ENCODE measurements at places on chromosomes 6 and 20.

DNA sequence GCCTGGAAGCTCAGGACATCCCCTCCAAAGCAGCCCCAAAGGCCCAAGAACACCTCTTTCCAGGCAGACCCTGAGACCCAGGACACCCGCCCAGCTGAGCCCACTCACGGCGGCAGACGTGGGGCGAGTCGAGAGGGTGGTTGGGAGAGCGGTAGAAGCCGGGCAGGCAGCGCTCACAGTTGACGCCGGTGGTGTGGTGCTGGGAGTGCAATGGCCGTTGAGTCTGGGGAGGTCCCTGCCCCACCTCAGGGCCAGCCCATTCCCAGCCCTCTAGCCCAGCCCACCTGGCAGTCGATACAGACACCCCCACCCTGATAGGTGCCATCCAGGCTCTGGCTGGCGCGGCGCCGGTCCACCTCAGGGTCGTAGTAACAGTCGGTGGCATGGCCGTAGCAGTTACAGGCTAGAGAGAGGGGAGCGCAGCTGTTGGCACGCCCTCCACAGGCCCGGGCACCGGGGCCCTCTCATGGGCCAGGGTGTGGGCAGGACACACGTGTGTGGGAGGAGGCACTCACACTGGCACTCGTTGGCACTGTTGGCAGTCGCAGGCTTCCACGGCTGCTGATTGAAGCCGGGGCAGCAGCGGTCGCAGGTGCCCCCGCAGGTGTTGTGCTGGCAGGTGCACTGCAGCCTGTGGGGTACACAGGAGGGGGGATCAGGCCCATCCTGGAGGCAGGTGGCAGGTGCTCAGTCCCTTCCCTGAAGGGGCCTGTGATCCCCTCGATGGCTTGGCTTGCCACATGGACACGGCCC lies 20.5 kb downstream of the LAMA5 start:
- no peak for DNase-seq

DNA sequence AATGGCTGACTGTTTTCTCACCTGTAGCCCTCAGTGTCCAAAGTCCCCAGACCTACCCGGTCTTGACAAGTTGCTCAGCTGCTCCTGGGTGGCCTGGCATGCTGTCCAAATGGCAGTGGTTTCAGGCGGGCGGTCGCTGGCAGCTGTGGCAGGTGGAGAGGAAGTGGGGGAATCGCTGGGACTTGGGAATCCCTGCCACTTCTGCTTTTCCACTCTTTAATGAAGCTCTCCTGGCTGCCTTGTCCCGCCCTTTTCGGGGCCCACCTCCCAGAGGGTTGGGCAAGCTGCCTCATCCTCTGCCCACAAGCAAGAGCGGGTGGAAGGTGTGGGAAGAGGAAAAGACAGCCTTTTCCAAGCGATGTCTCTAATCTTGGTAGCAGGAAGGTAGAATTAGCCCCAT lies at the start of gene OCSTAMP:
OCSTAMP (minus strand) TSS at position 194 of the 400 bp plus-strand sequence; CDS start at position 100, 94 bp downstream.
- no peak for DNase-seq

GRCh38 chr20:61514396-61514795 lies 262.3 kb downstream of the CDH4 start:
- no peak for DNase-seq

- DNase-seq = no peak
These were observed 65.0 kb downstream of the MRPL14 start for GRCh38 chr6:44062105-44062770.

DNA sequence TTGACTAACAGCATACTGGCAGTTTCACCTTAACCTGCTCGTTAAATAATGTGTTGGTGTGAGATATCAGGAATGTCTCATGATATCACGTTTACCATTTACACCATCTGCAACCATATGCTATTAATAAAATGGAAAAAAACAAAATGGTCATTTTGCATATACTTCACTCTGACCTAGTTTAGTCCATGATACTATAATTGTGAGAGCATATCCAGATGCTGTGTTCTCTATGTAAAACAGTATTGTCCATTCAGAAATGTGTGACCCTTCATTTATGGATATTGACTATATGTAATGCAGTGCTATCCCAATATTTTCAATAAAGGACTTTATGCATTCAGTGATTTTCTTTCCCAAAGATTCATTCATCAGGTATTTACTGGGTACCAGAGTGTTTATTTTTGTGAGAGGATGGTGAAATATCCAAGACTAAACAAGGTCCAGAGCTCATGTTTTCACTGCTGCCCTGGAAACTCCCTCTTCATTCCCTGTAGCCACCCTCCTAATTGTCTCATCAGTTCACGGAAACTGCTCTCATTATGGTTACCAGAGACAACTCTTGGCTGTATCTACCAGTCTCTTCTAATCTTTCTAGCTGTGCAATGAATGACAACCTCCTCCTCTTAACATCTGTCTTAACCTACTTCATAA lies 25.7 kb upstream of the HINT3 start:
- DNase-seq = no peak

DNA sequence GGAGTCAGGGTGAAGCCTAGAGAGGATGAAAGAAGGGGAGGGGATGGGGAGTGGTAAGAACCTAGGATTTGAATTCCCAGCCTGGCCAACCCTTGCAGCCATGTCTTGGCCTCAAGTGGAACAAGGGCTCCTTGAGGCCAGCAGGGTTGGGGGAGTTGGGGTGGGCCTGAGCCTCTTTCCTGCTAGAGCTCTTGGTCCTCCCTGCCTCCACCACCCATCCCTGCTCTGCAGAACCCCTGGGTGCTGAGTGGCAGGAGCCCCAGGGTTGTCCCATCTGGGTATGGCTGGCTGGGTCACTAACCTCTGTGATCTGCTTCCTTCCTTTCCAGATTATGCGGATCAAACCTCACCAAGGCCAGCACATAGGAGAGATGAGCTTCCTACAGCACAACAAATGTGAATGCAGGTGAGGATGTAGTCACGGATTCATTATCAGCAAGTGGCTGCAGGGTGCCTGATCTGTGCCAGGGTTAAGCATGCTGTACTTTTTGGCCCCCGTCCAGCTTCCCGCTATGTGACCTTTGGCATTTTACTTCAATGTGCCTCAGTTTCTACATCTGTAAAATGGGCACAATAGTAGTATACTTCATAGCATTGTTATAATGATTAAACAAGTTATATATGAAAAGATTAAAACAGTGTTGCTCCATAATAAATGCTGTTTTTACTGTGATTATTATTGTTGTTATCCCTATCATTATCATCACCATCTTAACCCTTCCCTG lies 8.3 kb downstream of the VEGFA start:
- DNase-seq = no peak

GRCh38 chr20:35582131-35582530 lies 33.5 kb upstream of the SPAG4 start:
- DNase-seq = no peak

DNA sequence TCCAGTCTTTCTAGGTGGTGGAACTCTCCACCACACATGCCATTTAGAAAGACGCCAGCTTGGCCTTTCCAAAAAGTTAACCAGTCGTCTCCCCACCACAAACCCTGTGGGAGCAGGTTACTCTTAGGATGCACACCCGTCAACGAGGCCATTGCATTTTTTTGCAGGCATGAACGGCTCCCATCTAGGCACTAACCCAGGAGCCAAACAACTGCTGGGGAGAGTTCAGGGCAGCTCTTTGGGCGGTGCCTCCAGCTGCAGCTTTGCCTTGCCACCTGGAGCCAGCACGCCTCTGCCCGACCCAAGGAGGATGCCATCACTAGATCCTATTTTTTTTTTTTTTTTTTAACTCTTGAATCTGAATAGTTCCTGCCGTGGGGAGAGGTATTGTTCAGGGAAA lies 39.9 kb downstream of the TBC1D7 start:
- DNase-seq = peak; percentile 39

DNA sequence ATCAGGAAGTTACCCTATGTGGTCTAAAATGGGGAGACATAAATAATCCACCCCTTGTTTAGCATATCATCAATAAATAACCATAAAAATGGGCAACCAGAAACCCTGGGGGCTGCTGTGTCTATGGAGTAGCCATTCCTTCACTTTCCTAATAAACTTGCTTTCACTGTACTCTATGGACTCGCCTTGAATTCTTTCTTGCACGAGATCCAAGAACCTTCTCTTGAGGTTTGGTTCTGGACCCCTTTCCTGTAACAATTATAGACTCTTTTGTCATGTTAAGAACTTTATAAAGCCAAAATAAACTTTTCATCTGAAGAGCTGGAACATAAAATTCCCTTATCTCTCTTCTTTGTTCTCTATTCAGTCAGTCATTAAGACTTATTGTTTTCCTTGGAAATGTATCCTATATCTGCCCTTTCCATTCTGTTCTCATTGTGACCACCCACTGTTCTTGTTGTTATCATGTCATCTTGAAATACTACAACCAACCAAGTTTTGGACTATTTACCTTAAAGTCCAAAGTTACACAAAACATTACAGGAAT lies 29.3 kb upstream of the ZBTB24 start:
- DNase-seq = no peak

GRCh38 chr6:2578767-2579166 lies 172.0 kb downstream of the MYLK4 start:
- DNase-seq = no peak

- no peak for DNase-seq
These were observed 156.1 kb upstream of the PTPRK start for GRCh38 chr6:128676456-128676855.

- DNase-seq = no peak
These were observed 196.3 kb downstream of the CDH4 start for GRCh38 chr20:61448386-61448785.

DNA sequence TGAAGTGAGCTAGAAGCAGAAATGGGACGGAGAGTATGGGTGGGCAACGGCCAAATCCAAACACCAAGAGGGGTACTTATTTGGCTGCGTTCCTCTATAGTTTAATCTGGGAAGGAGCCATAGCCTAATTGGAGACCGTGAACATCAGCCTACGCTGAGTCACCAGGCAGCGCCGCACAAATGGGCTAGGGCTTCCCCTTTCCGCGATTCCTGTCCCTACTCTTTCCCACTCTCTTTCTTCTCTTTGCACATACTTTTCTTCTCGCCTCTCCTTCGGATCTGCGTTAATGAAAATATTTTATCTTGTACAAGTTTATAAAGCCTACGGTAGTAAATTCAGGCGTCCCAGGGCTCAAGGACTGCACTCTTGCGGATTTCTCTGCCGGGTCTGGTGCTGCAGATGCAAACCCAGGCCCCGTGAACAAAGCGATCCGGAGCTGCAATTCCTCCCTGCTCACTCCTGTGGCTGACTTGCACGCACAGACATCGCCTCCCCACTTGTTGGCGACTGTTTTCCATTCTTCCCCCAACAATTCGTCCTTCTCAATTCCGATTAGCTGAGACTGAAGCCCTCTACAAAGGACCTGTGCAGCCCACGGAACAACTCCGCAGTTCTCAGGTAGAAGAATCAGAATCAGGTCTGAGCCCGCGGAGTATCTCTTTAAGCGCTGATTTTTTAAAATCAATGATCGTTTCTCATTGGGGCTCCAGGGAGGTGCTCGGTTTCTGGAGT lies 4.2 kb upstream of the TBX18 start:
- no peak for DNase-seq

GRCh38 chr6:152863618-152864326 lies 113.2 kb downstream of the VIP start:
- DNase-seq = peak; percentile 51

- no peak for DNase-seq
These were observed 36.8 kb upstream of the GSTA3 start for GRCh38 chr6:52946306-52946705.

DNA sequence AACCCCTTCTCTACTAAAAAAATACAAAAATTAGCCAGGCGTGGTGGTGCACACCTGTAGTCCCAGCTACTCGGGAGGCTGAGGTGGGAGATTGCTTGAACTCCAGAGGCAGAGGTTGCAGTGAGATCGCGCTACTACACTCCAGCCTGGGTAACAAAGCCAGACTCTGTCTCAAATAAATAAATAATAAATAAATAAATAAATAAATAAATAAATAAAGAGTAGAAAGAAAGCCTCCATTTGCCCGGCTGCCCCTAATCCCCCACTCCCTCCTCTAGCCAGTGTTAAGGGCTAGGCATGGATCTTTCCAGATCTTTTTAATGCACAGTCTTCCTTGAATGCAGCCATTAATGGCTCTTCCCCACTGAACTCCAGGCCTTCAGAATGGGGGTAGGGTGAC lies 3.2 kb downstream of the PNPLA1 start:
- no peak for DNase-seq

GRCh38 chr6:105431226-105431625 lies 28.3 kb upstream of the PREP start:
- DNase-seq = no peak

- no peak for DNase-seq
These were observed 1176.8 kb upstream of the ADGRB3 start for GRCh38 chr6:67458265-67458664.

DNA sequence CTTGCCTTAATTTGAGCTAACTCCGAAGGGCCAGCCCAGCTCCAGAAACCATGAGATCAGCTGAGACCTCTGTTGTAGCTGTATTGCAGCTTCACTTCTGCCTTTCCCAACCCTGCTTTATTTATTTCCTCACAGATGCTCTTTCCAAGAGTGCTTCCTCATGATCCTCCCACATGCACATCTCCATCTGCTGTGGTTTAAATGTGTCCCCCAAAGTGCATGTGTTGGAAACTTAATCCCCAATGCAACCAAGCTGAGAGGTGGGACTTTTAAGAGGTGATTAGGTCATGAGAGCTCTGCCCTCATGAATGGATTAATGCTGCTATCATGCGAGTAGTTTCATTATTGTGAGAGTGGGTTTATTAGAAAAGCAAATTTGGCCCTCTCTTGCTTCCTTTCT lies 164.4 kb upstream of the TAB2 start:
- no peak for DNase-seq

GRCh38 chr20:56155625-56156024 lies 92.9 kb upstream of the MC3R start:
- DNase-seq = no peak

- no peak for DNase-seq
These were observed 48.3 kb downstream of the OGFRL1 start for GRCh38 chr6:71336901-71337300.

DNA sequence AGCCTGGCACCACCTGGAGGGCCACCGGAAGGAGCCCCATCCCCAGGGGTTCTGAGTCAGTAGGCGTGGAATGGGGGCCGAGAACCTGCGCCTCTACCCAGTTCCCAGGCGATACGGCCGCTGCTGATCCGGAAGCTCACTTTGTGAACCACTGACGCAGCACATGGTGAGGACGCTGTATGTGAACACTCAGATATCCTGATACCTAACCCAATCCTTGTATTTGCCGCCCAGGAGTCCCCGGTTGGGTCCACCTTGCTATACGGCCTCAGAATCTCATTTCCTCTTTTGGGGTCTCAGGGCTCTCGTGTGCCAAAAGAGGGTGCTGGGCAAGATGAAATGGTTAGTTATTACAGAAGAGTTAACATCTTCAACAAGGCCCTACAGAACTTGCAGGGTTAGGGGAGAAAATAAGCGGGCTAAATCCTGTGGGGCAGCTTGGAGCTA lies 604 bp upstream of the RAB5IF start:
- peak; percentile 58 for DNase-seq

DNA sequence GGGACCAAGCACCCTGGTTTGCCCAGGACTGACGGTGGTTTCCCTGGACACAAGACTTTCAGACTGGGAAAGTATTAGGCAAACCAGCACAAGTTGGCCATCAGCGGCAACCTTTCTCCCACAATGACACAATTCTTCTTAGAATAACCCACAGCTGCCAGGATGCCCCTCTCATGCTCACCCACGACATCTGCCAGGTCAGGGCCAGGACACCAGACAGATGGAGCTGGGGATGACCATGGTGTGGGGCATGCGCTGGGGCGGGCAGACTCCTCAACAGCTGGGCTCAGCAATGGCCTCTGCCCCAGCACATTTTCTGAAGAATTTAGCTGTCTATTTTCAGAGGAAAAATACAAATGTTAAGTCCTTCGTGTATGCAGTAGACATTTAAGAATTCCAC lies 226.4 kb downstream of the FNDC1 start:
- no peak for DNase-seq

- DNase-seq = no peak
These were observed 587.8 kb upstream of the JAG1 start for GRCh38 chr20:11261533-11262000.
